Dermis microvascular lymphatic vessel endothelial cell (primary cell): ENCODE measurements at places on chromosomes 5 and 9.
A peak's percentile ranks its signal among the peaks of the same experiment; 100 is the strongest.

DNA sequence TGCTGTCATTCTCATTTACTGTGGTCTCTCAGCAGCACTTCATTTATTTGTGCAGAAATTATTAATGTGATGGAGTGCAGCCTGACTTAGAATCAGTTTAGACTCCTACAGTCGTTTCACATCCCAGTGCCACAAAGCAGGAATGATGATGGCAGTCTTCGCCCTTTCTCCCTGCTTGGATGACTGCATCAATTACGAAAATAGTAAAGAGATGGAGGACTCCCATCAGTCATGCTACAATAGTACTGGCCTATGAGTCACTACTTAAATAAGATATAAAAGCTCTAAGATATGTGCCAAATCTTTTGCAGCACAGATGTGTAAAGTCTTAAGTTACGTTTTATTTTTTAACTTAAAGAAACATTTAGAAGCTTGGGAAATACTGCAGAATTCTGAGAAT lies 263.9 kb downstream of the CHSY3 start:
- no peak for DNase-seq

- DNase-seq: no peak
Observed at GRCh38 chr5:72541501-72542225, 34.5 kb upstream of the ZNF366 start.

DNA sequence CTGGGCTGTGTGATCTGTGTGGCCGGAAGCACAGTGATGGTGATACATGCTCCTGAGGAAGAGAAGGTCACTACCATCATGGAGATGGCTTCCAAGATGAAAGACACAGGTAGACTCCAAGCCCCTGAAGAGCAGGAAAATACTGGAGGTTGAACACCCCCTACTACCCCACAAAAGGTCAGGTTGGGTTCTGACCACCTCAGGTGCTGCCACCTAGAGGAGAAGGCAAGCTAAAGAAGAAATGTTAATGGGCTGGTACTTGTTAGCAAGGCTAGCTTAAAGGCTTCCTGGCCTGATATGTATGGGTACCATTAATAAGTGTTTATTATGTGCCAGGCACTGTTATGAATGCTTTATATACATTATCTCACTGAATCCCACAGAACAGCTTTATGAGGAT lies 11.7 kb downstream of the NIPAL4 start:
- DNase-seq: peak; percentile 33

- DNase-seq: no peak
Observed at GRCh38 chr5:168734620-168735300, 155.6 kb upstream of the PANK3 start.

GRCh38 chr9:122810306-122810946 lies 10.5 kb downstream of the OR1K1 start:
- peak; percentile 83 for DNase-seq

- no peak for DNase-seq
Observed at GRCh38 chr9:5278486-5278885, 26.0 kb downstream of the RLN2 start.

- DNase-seq: no peak
Observed at GRCh38 chr9:123868002-123868401, 61.9 kb downstream of the DENND1A start.

- DNase-seq: no peak
Observed at GRCh38 chr5:115939059-115939458, 23.2 kb upstream of the LVRN start.

GRCh38 chr5:43609752-43610151 lies 6.8 kb downstream of the NNT start:
- peak; percentile 11 for DNase-seq

DNA sequence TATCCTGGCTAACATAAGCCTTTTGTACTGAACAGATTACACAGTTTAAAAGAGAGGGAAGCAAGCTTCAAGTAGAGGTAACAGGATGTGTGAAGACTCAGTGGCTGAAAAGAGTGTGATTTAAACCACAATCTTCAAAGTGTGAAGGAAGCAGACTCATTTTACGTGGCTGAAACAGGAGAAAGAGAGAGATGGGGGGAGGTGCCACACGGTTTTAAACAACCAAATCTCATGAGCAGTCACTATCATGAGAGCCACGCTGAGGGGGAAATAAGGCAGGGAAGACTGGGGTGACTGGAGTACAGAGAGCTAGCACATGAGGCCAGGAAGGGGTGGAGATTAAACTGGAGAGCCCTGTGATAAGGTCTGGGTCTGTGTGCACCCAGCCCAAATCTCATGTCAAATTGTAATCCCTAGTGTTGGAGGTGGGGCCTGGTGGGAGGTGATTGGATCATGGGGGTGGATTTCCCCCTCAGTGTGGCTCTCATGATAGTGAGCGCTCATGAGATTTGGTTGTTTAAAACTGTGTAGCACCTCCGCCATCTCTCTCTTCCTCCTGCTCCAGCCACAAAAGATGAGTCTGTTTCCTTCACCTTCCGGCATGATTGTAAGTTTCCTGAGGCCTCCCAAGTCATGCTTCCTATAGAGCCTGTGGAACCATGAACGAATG lies 318.6 kb upstream of the CD180 start:
- no peak for DNase-seq

GRCh38 chr5:151719228-151720000 lies 32.7 kb upstream of the SPARC start:
- DNase-seq: peak; percentile 74

DNA sequence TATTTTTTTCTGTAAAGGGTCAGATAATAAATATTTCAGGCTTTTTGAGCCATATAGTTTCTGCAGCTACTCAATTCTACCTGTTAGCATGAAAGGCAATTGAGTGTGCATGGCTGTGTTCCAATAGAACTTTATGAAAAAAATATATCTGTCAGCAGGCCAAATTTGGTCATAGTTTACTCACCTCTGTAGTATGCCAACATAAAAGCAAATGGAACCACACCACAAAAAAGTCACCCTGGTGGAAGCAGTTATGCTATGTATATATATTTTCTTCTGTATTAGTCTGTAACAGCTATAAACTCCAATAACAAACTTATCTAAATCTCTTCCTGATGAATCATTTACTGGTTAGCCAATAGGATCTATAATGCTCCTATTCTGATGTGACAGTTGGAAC lies 3.4 kb downstream of the SLC38A9 start:
- DNase-seq: no peak

DNA sequence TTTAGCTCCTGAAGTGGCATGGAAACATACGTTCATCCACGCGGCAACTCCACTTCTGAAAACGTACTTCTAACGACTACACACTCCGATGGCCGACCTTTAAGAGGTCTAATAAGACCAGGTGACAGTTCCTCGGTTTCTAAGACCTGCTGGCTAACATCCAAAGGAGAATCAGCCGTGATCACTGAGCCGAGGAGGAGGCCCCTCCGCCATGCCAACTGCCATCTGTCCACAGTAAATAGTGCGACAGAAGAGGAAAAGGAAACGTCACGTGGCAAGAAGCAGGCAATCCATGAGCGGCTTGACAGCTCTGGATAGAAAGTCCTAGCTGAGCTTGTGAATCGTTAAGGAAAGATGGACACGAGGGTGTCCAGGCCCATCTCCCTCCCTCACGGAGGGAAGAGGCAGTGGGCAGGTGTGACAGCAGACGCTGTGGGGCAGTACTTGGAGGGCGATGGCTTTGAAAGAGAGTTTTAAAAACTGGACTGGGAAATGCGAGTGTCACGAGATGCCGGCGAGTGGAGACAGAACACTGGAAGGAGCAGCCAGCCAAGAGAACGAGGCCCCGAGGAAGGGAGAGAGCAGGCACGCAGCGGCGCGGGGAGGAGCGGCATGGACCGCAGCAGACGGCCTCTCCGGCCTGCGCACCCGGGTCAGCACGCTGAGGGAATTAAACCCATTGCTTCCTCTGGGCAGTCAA lies 66.7 kb upstream of the TBC1D9B start:
- no peak for DNase-seq
